ENCODE measurements at places on chromosomes 5 and 9.

DNA sequence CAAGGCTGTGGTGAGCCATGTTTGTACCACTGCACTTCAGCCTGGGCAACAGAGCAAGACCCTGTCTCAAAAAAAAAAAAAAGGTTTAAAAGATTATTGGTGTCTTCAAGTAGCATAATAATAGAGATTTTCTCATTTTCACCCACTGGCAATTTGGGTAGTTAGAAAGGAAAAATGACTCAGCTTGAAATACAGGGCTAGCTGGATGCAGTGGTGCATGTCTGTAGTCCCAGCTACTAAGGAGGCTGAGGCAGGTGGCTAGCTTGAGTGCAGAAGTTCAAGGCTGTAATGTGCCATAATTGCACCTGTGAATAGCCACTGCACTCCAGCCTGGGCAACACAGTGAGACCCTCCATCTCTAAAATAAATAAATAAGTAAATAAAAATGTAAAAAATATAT, 111.1 kb downstream of the ARRDC3 start:
- DNase-seq: no peak

GRCh38 chr5:76637490-76637889, 14.3 kb upstream of the F2RL2 start:
- no peak for DNase-seq

- DNase-seq: no peak
Observed at GRCh38 chr5:151318850-151319732, 15.5 kb upstream of the SLC36A3 start.

- DNase-seq: no peak
Observed at GRCh38 chr9:116800885-116801284, 113.8 kb downstream of the TRIM32 start.

DNA sequence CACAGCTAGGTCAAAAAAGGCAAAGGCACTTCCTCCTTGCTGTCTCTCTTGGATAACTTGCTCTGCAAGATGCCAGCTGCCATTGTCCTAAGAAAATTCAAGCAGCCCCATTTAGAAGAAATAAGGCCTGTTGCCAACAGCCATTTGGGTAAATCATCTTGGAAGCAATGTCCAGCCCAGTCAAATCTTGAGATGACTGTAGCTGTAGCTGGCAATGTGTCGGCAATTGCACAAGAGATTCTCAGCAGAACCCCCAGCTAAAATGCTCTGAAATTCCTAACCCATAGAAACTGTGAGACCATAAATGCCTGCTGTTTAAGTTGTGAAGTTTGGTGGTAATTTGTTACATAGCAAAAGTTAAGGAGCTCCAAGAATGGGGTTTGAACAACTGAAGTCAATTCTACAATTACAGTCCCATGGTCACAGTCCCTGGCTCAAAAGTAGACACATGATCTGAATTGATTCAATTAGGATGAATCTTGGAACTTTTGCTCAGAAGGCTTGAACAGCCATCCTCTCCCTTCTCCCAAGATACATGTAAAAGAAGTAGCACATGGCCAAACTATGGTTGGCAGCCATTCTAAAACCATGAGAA, 151.1 kb downstream of the MPDZ start:
- no peak for DNase-seq

DNA sequence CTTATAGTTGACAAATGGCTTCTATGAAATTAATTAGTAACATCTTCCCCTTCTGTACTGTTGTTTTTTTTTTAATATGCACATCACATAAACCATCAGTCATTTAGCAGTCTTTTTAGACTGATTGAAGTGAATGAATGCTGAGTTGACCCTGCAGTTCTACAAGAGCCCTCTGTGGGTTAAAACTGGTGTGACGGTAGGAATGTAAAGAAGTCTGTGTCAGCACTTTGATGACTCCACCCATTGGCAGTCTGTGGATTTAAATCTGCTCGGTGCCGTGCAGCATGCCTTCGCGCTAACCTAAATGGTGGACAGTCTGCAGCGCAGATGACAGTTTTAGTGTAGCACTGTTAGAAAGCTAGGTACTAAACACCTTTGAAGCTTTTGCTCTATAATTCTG, 3.1 kb downstream of the GTF3C4 start:
- no peak for DNase-seq

DNA sequence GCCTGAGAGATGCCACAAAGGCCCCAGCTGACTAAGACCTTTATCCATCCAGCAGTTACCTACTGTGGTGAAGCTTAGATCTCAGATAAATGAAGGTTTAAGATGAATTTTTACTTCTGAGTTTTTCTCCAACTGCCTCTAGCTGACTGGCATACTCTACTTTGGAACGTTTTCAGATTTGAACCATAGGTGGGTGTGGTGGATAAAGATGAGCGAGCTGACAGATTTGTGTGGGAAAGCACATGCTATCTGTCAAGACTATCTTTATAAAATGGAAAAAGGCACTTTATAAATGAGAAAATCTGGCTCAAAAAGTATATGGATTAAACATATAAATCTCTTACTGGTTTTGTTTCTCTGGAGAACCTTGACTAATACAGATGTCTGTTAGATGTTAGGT, 160.8 kb downstream of the MCTP1 start:
- no peak for DNase-seq

DNA sequence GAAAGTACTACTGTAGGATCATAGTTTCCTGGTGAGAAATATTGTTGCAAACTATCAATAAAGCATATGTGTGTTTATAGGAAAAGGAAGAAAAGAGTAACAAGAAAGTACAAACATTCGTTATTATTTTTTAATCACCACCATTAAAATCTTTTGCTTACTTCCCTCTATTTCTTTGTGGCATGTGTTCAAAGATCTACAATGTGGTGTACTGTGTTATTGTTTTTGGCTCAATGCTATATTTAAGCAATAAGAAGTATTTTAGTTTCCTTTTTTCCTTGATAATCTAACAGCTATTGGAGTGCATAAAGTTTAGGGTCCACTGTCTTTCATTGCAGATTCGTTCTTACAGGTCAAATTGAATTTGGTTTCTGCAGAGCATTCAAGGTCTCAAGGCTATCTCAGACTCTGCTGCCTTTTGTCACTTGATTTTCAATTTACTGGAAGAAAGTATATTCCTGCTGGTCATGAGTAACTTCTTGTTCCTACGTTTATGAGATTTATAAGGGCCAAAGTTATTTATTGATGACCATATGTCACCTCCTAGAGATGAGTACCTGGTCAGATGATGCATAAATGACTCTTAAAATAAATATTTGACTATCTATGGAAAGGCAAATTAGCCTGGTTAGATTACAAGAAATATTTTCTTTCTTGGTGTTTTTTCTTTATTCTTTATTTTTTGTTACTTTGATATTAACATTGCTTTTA, 323.0 kb downstream of the TMEM167A start:
- no peak for DNase-seq

DNA sequence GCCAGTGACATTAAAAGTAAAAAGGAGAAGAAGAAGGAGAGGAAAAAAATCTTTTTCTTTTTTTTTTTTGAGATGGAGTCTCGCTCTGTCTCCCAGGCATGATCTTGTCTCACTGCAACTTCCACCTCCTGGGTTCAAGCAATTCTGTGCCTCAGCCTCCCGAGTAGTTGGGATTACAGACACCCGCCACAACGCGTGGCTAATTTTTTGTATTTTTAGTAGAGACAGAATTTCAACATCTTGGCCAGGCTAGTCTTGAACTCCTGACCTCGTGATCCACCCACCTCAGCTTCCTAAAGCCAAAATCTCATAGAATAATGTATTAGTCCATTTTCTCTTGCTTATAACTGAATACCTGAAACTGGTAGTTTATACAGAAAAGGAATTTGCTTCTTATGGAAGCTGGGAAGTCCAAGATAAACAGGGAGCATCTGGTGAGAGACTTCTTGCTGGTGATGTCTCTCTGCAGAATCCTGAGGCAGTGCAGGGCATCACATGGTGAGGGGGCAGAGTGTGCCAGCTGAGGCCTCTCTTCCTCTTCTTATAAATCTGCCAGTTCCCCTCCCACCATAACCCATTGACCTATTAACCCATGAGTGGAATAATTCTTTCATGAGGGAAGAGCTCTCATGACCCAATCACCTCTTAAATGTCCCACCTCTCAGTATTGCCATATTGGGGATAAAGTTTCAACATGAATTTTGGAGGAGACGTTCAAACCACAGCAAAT, 466.3 kb downstream of the GADD45G start:
- DNase-seq: no peak

GRCh38 chr9:137878146-137878941, 762 bp downstream of the CACNA1B start:
- no peak for DNase-seq

GRCh38 chr9:114097613-114098020, 1.5 kb downstream of the KIF12 start:
- no peak for DNase-seq

DNA sequence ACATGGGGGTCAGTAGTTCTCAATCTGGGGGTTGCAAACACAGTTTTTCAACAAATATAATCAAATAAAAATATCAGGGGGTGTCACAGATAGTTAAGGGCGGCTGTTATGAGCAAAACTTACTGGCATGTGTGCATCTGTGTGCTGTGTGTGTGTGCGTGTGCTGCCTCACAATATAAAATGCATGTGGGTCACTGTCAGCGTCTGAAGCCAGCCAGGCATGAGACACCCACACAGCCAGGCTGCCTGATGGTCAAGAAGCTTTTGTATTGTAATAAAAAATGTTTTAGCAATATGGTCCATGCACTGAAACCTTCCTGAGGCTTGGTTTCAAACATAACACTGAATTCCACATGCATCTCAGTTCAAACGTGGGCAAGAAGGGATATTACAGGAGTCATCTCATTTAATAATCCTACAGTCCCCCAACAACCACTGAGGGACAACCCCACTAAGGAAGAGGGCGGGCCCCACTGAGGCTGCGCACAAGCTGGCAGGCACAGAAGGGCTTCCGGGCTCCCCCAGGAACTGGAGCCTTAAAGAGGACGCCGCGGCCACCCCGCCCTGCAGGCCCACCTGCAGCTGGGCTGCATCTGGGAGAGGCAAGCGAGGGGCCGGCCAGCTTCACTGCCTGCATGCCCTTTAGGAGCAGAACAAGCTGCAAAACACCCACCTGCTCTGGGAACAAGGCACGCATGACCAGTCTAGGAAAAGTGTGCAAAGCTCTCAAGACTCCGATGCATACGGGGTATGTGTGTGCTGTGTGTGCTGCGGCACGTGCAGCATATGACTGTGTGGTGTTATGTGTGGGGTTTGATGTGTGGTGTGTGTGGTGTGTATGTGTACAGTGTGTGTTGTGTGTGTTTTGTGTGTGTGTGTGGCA, 14.1 kb downstream of the SEMA4D start:
- DNase-seq: peak; percentile 70

DNA sequence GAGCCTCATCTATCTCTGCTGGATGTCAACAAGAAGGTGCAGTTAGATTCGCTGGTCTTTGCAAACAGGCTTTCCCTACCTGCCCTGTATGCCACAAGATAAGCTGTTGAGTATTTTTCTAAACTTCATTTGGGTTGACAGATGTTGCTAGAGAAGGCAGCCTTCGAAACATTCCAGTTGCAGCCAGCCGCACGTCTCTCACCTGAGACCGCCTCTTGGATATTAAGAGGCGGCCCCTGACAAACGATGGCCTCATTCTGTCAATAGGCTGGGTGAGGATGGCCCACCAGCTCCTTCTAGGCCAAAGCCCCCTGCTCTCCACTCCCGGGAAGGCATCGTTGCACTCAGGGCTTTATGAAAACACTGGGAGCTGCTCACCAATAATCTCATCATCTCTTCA, 181.6 kb downstream of the DAB2IP start:
- no peak for DNase-seq

DNA sequence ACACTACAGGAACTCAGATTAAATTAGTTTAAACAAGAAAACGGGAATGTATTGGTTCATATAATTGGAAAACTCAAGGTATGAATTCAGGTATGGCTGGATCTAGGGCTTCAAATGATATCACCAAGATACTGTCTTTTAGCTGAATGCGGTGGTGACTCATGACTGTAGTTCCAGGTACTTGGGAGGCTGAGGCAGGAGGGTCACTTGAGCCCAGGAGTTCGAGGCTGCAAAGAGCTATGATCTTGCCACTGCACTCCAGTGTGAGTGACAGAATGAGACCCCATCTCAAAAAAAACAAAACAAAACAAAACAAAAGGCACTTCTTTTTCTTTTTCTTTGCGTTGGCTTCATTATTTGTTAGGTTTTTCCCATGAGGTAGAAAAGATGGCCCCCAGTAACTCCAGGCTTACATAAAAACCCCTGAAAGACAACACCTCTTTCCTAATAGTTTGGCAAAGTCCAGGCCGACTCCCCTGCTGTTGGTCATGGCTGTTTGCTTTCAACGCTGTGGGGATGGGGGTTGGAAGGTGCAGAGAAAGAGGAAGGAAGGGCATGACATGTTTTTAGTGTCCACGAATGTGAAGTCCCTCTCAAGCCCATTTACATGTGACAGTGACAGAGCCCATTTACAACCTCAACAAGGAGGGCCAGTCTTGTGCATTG, 39.8 kb upstream of the CRB2 start:
- DNase-seq: no peak

GRCh38 chr5:89556215-89556913, 673.4 kb upstream of the MEF2C start:
- DNase-seq: no peak

GRCh38 chr5:154406826-154407225, 39.0 kb upstream of the SAP30L start:
- DNase-seq: no peak

DNA sequence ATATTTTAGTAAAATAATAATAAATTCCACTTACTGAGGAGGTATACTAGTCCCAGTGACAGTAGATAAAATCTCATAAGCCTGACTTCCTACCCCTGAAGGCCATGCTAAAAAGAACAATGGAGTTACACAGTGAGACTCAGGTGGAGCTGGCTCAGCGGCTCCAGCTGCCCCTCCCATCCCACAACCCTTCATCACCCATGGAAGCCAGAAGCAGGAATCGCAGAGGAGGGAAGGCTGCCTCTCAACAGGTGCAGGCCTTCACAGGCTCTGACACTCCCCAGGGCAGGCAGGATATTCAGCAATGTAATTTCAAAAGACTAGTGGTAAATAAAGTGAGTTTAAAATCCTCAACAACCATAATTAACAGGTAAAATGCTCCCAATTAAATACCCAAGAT, 67.5 kb downstream of the FANCC start:
- DNase-seq: no peak

DNA sequence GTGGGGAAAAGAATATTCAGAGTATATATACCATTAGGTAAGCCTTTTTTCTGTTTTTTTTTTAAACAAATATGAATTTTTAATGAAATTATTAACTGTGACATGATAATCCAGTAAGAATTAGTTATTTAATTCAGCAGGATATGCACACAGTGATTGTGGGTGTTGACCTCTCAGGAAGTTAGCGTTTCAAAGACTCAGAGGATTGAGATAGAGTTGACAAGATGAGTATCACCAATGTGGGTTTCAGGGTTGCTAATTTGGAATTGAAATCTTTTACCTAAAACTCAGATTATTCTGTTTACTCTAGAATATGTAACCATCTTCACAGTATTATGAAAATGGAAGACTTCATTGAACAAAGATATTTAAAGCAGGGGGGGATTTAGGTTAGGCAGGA, 56.2 kb downstream of the FOCAD start:
- DNase-seq: no peak

GRCh38 chr5:168156170-168156569, 135.3 kb upstream of the WWC1 start:
- no peak for DNase-seq
